ENCODE measurements at places on chromosomes 4 and X.

DNA sequence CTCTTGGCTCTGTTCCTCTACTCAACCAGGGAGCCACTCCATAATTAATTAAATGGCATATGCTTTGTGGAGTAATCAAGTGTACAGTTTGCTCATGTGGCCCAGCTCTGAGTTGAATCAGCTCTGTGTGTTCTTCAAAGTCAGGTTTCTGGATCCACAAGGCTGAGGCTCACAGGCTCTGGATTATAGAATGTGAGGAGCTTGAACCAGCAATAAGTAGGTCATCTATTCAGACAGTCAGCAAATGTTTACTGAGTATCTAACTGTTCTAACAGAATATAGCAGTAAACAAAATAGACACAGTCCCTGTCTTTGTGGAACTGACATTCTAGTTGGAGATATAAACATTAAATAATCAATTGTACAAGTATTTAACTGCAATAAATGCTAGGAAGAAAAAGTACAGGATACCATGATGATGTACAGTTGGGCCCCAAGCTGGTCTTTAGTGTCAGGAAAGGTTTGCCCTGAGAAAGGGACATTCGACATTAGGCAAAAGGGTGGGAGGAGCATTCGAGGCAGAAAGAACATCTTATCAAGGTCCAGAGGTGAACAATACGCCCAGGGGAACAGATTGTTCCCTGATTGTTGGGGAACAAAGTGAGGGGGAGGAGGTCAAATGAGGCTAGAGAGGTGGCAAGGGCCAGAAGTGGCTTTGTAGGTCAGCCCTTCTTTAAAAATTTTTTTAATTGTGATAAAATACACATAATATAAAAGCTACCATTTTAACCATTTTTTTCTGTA lies 20.5 kb upstream of the TSR2 start:
- DNase-seq, result no peak

DNA sequence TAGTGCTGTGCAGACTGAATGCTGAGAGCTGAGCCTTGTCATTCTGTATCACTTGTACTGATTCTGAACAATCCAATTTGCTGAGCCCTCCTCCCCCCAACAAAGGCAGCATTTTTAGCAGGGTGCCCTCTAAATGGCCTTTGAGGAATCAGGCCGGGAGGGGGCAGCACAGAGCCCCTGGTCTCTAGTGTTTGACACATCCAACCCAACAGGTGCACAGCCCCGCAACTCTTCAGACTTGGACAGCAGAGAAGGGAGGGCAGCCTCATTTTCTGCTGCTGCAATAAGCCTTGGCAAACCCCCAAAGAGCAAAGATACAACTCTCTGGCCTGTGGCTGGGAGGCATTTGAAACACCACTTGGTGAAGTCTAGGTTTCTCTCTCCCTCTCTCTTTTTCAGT lies 3.4 kb downstream of the ATP1B4 start:
- DNase-seq, result peak; percentile 46

DNA sequence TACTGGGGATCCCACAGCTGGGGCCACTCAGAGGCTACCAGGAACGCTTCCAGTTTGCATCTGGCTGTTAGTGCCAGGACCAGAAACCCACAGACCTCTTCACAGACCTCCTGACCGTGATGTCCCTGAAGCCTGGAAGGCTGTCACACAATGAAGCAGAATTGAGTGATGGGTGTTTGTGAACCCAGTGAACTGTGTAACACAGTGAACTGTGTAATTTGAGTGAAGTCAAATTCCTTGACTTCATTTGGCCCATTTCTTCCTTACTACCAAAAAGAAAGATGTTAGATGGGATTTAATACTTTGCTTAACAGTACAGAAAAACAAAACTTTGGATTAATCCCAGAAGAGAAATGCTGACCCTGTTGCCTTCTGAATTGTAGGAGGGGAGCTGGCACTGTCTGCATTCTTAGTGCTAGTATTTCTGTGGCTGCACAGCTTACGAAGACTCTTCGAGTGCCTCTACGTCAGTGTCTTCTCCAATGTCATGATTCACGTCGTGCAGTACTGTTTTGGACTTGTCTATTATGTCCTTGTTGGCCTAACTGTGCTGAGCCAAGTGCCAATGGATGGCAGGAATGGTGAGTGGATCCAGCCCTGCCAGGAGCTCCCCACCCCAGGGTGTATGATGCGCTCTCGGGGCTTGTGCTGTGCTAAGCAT lies 17.8 kb downstream of the SRD5A3 start:
- DNase-seq, result no peak

- DNase-seq, result no peak
Observed at GRCh38 chr4:128006592-128006991, 41.4 kb downstream of the ABHD18 start.

- no peak for DNase-seq
Observed at GRCh38 chrX:133849676-133850075, 135.7 kb downstream of the GPC3 start.

DNA sequence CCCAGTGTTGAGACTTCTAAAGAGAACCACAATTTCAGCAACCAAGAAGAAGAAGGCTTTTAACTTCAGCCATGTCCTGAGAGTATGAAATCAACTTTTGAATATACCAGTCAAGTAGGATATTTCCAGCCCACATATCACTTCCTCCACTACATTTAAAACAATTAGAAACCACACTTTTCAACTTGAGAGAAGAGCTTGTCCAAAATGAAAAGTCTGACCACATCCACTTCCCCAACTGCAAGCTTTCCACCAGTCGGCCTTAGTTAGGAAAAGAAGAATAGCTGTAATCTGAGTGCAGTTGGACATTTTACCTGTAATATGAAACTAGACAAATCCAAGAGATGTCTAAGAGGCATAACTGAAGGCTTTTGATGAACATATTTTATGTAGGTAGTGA lies 101.9 kb upstream of the SLC7A11 start:
- DNase-seq, result no peak

DNA sequence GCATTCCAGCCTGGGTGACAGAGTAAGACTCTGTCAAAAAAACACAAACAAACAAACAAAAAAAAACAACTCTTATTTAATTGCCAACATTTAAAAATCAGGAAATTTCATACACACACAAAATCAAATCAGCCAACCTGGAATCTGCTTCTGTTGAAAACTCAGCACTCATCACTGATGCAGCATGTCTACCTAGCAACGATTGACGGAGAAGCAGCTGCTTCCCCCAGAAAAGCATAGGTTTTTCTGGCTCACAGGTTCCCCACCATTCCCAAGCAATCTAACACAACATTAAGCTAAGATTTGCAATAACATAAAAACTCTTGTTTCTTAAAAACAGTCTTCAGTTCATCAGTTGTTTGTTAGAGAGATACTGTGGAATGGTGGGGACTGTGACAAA lies 143.6 kb downstream of the DHX15 start:
- DNase-seq, result no peak

- no peak for DNase-seq
Observed at GRCh38 chrX:152915541-152916241, 17.8 kb downstream of the ZNF185 start.

DNA sequence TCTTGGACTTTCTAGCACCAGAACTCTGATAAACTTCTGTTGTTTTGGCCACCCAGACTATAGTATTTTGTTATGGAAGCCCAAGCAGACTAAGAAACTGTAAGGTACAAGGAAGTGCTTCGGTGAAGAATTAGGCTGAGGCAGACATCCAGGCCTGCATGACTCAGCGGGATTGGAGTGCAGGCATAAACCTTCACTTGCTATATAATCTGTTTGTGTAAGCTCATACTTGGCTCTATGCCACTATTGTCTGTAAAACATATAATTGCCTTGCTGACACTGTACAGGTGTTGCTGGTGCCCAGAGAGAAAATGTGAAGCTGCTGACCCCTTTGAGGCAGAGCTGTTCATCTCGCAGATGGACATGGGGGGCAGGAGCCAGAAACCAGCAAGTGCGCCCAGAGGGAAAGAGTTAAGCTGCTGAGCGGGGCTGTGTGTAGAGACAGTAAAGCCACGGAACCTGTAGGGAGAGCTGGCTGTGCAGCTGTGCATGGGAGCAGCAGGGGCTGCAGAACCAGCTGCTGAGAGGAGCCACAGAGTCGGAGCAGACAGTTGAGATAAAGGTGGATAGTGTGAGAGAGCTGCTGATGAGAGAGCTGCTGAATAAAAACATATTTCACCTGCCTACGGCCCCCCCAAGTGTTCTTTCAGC lies 96.2 kb downstream of the RBM46 start:
- DNase-seq, result no peak

DNA sequence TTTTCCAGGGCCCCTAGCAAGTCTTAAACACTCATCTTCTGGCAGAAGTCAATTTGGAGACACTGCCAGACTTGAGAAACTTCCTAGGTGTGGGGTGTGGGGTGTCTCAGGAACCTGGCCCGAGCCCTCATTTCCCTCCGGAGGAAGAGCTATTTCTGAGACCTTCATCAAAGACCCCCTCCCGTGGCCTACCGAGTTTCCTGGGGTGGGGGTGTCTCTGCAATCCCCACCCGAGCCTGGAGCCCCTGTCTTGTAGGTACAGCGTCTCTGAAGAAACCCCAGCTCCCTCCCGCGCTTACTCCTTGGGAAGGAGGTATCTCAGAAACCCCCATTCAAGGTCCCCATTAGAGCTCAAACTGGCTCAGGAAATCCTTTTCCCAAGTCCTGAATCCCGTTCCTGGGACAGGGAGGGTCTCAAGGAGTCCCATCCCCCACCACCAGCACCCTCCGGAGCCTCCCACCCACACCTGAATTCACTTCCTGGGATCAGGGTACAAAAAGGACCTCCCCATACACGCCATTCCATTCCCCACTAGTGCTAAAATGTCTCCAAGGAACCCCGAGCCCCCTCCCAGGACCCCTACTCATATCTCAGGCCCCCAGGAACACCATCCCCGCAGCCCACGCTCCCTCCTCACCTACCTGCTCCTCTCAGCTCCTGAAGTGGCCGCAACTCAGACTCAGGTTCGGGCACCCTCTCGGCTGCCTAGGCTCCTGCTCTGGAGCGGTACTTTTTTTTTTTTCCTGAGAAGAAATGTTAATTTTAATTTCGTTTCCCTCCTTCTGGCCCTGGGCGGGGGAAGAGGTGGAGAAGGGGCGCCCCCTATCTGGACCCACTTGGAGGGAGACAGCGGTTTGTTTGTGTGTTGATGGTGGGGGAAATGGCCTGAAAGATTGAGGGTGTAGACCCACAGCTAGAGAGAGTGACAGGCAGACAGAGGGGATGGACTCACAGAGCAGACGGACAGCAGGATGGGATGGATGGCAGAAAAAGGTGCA lies 1.1 kb downstream of the SLC38A5 start:
- peak; percentile 62 for DNase-seq

DNA sequence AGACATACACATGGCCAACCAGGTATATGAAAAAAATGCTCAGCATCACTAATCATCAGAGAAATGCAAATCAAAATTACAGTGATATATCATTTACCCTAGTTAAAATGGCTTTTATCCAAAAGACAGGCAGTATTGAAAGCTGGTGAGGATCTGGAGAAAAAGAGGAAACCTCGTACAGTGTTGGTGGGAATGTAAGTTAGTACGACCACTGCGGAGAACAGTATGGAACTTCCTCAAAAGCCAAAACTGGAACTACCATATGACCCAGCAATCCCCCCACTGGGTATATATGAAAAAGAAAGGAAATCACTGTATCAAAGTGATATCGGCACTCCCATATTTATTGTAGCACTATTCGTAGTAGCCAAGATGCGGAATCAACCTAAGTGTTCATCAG lies 23.4 kb downstream of the ABHD18 start:
- DNase-seq, result no peak

DNA sequence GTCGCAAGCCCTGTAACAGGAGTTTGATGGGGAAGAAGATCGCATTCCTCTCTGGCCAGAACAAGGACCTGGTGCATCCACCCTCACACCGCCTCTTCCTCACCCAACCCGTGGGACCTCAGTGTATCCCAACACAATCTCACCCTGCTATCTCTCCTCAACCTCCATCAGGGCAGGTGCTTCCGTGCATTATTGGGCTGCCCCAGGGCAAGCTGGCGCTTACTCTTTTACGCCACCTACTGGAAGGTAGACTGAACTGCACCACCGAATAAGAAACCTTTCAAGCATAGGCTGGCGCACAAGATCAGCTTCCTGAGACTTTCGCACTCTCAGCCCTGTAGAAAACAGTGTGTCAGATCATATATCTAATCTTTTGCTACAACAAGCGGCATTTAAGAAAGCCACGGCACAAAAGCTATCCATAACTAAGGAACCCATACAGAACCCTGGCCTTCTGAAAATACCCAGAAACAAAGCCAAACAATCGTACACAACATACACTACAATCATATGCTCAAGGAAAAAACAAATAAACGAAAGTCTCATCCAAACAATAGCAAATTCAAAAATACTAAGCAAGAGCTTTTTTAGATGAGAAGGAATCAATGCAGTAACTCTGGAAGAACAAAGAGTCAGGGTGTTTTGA lies 209.3 kb downstream of the UGT8 start:
- peak; percentile 51 for DNase-seq

DNA sequence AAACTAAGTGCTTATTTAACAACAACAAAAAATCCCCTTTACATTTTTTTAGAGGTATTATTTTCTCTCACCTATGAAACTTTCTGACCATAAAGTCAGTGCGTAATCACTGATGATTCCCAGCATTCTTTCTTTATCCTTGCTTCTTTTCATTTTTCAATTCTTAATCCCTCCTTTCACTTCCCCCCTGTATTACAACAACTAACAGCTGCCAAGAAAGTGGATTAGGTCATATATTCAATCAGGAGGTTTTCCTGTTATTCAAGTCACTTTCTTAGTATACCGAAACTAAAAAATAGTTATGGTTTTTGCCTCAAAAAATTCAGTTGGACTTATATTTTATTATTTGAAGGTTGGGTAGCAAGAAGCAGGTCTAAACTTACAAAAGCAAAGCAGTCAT lies 2.1 kb upstream of the STAP1 start:
- no peak for DNase-seq

DNA sequence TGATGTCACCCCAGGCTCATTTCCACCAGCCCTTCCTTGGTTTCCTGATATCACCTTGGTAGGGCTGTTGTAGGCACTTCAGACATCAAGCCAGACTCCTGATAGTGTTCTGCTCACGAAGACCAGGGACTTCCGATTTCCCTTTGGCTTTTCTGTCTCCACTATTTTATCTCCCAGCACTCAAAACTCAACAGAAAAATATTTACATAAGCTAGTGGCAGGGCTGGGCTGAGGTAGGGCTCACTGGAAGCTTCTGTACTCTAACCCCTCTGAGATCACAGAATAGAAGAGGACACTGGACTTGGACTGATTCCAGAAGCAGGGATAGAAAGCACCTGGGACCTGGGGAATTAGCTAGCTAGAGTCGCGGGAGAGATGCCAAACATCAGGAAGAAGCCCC lies 34.4 kb upstream of the EFNB1 start:
- DNase-seq, result no peak

GRCh38 chr4:164536814-164537213 lies 217.1 kb upstream of the SMIM31 start:
- DNase-seq, result no peak

- no peak for DNase-seq
Observed at GRCh38 chr4:158397781-158398180, 123.9 kb upstream of the RXFP1 start.

GRCh38 chr4:176149680-176150355 lies 45.6 kb downstream of the SPATA4 start:
- DNase-seq, result no peak

- DNase-seq, result no peak
Observed at GRCh38 chr4:154304679-154305078, 186.9 kb downstream of the DCHS2 start.

Data from CD4-positive, alpha-beta T cell treated with Interleukin-17A for 1 hour (primary cell).